ENCODE measurements at places on chromosomes 2 and 18. TPM values are rescaled to one million over a fixed set of nuclear protein-coding genes. Genes with fewer than 3 reads are reported as not detected.

- no peak overlapping the region for H3K4me3 ChIP-seq
- no peak for DNase-seq
- no peaks in the 10 kb centered on the region for H3K36me3 ChIP-seq
- H3K27me3 ChIP-seq: peaks cover 33% of the 10 kb centered on the region
- peaks cover 13% of the 10 kb centered on the region for H3K4me1 ChIP-seq
- H3K27ac ChIP-seq: no peak overlapping the region
Observed at GRCh38 chr2:143935482-143935752, 584.5 kb downstream of the ZEB2 start.

GRCh38 chr18:49733321-49733720 is 80.0 kb downstream of the ACAA2 start:
- H3K4me1 ChIP-seq: no peaks in the 10 kb centered on the region
- no peaks in the 10 kb centered on the region for H3K36me3 ChIP-seq
- H3K27me3 ChIP-seq: peaks cover 4% of the 10 kb centered on the region
- DNase-seq: no peak
- H3K27ac ChIP-seq: no peak overlapping the region

The DPYSL5 gene
- total RNA-seq: not detected

DNA sequence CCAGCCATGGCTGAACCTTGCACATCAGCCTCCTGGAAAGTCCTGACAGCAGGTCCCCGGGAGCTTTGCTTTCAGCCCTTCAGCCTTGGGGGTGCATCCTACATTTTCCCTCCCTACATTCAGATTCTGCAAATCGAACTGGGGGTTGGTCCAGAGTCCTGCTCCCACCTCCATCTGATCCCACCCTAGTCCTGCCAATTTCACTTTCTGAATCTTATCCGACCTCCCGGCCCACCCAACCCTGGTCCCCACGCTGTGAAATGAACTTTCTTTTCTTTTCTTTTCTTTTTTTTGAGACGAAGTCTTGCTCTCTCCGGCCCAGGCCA is 47.8 kb upstream of the ODC1 start:
- no peak overlapping the region for H3K4me3 ChIP-seq
- H3K27me3 ChIP-seq: peaks cover 15% of the 10 kb centered on the region
- peaks cover 27% of the 10 kb centered on the region for H3K4me1 ChIP-seq
- H3K36me3 ChIP-seq: peaks cover 2% of the 10 kb centered on the region
- H3K27ac ChIP-seq: no peak overlapping the region

- no peak overlapping the region for H3K4me3 ChIP-seq
- peaks cover 11% of the 10 kb centered on the region for H3K36me3 ChIP-seq
- H3K27me3 ChIP-seq: no peaks in the 10 kb centered on the region
- H3K4me1 ChIP-seq: peaks cover 25% of the 10 kb centered on the region
- no peak for DNase-seq
Observed at GRCh38 chr18:79952456-79952995, 1.1 kb upstream of the SLC66A2 start.

The DUSP2 gene
- 311 TPM for total RNA-seq

The RMC1 gene
- 26.1 TPM for total RNA-seq

The GRHL1 gene
- total RNA-seq: 0.25 TPM
